ENCODE measurements at places on chromosomes 3 and 15.

- DNase-seq = no peak
Observed at GRCh38 chr3:2577571-2577970, 478.9 kb downstream of the CNTN4 start.

DNA sequence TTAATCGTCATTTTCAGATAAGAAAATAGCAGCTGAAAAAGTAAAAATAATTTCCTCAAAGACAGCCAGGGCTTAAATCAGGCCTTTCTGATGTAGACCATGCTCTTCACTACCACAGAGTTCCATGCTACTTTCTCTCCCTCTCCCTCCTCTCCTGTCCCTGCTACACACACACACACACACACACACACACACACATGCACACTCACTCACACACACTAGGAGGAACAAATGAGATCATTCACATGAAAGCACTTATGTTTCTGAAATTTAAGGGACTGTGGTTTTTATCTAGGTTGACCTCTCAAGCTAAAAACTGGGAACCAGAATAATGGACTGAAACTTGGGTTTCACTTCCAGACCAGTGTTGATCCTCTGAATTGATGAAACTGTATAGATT is 4.1 kb upstream of the PSMA4 start:
- no peak for DNase-seq

DNA sequence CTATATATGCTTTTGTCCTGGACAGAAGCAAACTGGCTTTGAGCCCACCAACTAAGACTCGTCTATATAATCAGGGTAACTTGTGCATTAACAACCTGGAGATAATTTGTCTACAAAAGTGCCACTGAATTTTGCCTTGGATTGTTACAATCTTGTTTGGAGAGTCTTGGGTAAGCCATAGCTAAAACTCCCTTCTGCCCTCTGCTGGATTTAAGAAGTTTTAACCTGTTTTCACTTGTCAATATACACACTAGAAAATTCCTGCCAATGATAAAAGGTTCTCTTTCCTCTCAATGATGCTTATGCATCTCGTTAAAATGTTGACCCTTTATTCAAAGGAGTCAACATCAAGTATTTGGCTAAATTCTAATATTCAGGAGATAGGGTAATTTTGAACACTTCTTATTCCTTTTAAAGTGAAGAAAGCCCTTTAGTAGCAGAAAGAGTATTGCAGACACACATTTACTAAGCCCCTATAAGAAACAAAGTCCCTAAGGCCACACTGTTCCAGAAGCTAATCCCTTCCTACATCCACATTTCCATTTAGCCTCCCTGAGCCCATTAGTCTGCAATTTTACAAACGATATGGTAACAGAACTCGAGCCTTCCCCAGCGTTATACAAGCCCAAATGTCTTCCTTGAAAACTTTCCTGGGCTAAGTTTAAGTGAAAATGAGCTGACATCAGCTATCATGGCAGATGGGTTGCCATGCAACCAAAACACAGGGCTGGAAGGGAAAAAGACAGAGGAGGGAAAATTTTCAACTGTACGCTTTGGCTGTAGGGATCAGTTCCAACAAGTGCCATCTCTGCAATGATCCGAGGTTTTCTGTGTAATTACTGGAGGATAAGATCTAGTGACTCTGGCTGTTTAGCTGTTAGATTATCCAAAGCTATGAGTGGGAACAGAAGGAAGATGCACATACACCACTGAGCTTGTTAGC is 75.9 kb upstream of the FGF12 start:
- no peak for DNase-seq

GRCh38 chr15:73608941-73609340 is 24.2 kb downstream of the NPTN start:
- DNase-seq = no peak

Data from activated T-cell treated with anti-CD3 and anti-CD28 coated beads, Interleukin-2, amount 50 U/mL, for 72 hours (primary cell).